ENCODE measurements at places on chromosomes 7 and 10.

DNA sequence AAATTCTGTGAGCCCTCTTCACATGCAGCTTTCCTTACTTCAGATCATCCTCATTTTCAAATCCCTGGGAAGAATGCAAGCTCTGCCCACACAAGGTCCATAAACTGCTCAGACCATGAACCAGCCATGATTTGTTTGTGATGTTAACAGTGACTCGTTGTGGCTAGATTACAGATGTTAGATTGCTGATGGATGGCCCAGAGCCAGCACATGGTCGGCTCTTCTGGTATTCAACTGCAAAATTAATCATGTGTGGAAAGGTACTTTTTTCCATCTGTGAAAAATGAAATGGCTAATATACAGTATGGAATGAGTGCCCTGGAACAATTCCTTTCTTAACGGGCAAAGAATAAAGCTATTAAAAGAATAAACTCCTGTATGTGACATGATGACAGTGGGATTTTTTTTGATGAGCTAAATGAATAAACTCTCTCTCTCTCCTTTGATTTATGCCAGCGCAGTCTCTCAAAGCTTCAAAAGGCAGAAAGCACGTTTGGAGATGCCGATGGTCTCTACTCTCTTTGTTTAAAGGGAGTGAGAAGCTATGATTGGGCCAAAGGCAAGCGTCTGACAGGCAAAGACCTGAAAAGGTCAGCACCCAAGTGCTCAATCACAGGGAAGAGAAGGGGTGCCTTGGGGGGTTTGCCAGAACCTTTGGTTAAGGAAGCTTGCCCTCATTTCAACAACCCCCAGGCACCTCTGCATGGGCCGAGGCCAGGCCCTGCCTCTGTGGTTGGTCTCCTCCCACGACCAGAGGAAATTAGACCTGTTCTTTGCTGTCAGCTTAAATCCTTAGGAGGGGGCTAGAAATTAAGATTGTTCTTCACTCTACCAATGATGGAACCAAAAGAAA lies 444.0 kb upstream of the NFE2L3 start:
- DNase-seq, result peak; percentile 40

GRCh38 chr10:78528749-78529204 lies 495.1 kb downstream of the RPS24 start:
- DNase-seq, result no peak

- DNase-seq, result no peak
These were observed 229.3 kb downstream of the DNAJB6 start for GRCh38 chr7:157565981-157566630.

- DNase-seq, result no peak
These were observed 78.2 kb downstream of the MGMT start for GRCh38 chr10:129545261-129545660.

- DNase-seq, result no peak
These were observed 98.7 kb downstream of the DIP2C start for GRCh38 chr10:590721-591120.

- no peak for DNase-seq
These were observed 53.7 kb downstream of the TAF3 start for GRCh38 chr10:7872041-7872442.

DNA sequence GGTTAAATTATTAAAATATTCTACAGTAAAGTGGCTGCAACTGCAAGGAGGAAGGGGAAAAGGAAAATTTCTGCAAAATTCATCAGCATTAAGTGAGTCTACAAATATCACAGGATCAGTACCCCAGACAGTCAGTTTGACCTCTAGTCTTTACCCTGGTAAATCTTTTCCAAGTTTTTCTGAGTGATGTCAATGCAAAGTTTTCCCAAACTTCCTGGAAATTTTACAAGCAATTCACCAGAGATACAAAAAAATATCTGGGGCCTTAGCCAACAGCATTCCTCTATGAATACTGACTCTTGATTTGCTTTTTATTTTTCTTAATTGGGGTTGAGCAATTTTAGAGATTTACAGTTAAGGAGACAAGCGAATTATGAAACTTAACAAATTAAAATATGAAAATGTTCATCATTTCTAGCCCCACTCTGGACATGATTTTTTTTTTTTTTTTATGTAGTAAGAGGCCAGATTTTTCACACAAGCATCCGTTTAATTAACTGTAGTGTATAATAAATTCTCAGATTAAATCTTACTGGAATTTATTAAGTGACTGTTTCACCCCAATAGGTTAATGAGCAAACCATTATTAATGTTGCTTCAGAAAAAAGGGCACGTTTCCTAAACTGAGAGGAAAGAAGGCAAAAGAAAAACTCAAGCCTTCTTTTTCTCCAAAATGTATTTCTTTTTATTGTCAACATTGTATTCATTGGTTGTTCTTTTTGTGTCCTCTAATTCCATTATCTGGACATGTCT lies 539.5 kb upstream of the FZD8 start:
- no peak for DNase-seq

DNA sequence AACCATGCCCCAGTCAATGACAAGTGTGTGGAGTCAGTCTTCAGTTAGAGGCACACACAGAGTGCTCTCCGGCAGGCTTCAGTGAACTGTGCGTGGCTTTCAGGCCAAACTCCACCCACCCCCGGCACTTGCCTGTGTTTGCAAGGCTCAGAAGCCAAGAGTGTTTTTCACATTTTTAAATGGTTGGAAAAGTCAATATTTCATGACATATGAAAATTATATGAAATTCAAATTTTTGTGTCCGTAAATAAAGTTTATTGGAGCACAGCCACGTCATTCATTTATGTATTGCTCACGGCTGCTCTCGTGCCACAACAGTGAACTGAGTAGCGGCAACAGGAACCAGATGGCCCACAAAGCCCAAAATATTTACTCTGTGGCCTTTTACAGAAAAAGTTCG lies 104.7 kb downstream of the SFMBT2 start:
- no peak for DNase-seq

- no peak for DNase-seq
These were observed 74.9 kb downstream of the NUDCD3 start for GRCh38 chr7:44415510-44415909.

DNA sequence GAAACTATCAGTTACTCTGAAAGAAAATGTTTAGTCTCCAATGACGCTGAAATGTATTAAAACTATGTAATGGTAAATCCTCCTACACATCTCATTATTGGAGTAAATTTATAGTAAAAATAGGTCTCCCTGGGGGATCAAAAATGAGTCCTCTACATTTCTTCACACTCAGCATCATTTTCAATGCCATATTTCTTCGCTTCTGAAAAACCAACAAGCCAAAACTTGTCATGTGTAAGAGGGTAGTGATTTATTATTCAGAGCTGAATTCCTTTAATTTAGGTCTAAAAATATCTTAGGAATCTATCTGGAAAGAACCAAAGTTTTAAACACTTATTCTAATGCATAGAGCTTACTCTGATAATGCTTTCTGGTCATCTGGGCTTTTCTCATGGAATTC lies 3.0 kb downstream of the PDK4 start:
- DNase-seq, result no peak

GRCh38 chr7:95684037-95684436 lies 87.7 kb upstream of the PDK4 start:
- no peak for DNase-seq

DNA sequence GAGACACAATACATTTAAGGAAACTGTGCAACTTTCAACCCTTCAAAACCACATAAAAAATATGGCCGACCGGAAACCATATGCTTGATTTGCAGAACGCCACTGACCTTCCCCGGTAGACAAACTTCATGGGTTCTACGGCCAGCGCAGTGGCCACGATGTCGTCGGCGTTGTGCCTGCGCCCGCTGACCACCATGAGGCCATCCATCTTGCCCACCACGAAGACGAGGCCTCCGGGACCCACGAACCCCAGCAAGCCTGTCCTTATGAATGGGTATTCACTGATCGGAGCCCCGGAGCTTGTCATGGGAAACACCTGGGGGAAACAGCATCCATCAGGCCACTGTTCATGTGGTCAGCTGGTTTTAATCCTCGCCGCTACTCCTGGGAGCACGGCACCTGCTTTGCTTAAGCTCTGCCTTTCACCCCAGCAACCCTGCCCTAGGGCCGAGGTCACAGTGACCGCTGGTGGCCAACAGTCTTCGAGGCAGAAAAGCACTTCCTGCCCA lies 229.1 kb downstream of the ZMYND11 start:
- no peak for DNase-seq

DNA sequence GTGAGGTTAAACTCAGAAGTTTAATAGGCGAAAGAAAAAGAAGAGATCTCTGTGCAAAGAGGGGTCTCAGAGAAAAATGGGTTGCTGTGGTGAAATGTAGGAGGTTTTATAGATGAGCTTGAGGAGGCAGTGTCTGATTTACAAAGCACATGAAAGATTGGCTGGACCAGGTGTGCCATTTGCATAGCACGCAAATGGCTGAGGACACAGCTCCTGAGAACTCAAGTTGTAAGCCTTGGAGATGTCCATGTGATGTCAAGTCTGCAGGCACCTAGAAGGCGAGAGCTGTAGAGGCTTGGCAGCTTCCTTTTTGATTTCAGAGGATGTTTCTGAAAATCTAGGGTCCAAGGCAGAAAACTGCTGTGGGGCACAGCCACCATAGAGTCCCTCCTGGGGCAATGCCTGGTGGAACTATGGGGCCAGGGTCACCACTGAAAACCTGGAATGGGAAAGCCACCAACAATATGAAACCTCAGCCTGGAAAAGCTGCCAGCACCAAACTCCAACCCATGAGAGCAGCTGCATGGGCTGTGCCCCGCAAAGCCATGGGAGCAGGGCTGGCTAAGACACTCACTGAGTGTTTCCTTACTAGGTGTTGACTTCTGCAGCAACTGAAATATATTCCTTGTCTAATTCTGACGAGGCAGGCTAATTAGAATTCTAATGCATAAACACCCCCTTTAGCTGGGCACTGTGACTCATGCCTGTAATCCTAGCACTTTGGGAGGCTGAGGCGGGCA lies 96.9 kb upstream of the TNS3 start:
- DNase-seq, result no peak

DNA sequence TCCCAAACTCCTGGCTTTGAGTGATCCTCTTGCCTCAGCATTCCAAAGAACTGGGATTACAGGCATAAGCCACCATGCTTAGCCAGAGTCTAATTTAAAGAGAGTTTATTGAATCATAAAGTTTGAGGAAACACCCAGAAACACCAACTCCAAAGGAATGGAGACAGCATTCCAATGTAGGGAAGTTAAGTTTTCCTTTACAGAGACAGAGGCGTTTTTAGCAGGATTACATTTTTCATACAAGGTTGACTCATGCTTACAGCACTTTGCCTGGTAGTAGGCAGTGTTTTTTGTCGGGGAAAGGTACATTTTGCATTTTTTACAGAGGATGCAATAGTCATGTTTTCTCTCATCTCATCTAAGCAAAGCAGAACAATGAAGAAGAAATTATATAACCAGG lies 18.9 kb upstream of the OPN4 start:
- DNase-seq, result no peak

GRCh38 chr7:16071246-16071857 lies 350.0 kb downstream of the CRPPA start:
- DNase-seq, result no peak

DNA sequence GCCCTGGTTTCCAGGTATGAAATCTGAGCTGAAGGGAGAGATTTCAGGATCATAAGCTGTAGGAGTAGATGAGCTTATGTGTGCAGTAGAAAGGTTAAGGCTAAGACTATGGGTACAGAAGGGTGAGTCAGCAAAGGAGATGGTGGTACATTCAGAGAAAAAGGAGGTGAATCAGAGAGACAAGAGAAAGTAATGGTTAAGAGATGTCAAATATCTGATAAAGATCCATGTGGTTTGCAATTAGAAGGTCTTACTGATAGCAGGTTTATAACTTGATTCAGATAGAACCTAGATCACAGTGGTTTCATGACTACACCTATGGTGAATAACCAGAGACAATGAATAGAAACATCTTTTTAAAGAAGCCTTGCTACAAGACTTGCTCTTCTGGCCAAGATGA lies 4.5 kb upstream of the NPY start:
- no peak for DNase-seq

DNA sequence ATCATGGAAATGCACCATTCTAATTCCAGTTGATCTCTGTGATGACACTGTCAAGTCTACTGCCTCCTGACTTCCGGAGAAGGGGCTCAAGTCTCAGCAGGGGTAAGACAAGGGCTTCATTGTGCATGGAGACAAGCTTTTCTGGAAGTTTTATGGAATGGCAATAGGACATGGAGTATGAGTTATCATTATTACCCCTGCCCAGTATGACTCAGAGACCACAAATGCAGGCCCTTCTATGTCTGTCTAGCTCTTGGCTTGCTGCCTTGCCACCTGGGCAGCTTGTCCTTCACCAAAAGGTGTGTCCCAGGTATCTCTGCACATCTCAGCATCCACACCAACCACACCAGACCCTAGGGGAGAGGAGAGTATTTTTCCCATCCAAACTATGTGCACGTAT lies 34.9 kb upstream of the KIAA1217 start:
- no peak for DNase-seq

DNA sequence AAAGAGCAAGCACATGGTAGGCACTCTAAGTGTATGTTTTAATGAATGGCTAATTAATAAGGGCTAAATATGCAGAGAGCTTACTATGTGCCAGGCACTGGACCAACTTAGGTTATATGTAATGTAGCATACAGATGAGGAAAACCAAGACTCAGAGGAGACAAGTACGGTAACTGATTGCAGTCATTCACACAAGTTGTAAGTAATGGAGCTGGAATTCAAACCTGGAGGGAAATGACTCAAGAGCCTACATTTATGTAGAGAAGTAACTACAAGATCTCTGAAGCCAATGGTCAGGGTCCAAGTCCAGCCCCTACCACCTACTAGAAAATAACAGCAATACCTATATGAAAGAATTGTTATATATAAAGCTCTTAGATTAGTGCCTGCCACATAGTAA lies 97.3 kb upstream of the KCNIP2 start:
- no peak for DNase-seq

DNA sequence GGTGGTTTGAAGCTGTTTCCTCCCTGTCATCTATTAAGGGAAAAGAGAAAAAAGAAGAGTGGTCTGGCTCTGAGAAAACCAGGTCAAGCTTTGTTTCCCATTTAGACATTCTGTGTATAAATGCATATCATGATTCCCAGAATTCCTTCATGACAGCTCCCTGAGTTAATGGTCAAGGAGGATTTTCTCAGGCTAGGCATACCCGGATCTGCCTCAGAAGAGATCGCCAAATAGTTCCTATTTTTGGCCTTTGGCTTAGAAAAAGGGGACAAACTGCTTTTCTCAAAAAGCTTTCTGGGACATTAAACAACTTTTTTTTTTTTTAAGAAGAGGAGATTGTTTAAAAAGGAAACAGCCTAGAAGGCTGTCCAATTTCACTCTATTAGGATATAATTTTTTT lies 53.5 kb upstream of the PIP4K2A start:
- DNase-seq, result no peak

- DNase-seq, result no peak
These were observed 41.1 kb upstream of the FAM133B start for GRCh38 chr7:92631067-92631849.
